Heart left ventricle (tissue), 16 donors: ENCODE measurements at places on chromosomes 3 and 15. TPM values are rescaled to one million over a fixed set of nuclear protein-coding genes. Genes with fewer than 3 reads are reported as not detected.

ROPN1B gene
- 8.1 TPM for polyA plus RNA-seq

EPHA6 gene
- not detected for polyA plus RNA-seq

ASB14 gene
- polyA plus RNA-seq, result 3.6 TPM

TMIE gene
- 0.46 TPM for polyA plus RNA-seq

SV2B gene
- 0.42 TPM for polyA plus RNA-seq

DNA sequence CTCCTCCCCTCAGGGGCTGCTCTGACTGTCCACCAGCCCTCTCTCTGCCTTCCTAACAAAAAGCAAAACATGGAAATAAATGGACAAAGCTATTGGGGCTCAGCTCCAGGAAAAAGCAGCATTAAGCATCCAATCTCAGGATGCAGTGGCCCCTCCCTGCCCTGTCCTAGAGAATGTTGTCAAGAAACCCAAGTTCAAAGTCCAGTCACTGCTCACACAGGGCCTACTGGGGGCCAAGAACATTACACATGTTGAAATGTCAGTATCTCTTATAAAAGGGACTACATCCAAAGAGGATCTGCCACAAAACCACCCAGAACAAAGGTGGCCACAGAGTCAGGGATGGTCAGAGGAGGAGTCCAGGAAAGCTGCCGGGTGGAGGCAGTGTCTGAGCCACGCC, 7.6 kb upstream of the GRIP2 start:
- no peak for DNase-seq

DNA sequence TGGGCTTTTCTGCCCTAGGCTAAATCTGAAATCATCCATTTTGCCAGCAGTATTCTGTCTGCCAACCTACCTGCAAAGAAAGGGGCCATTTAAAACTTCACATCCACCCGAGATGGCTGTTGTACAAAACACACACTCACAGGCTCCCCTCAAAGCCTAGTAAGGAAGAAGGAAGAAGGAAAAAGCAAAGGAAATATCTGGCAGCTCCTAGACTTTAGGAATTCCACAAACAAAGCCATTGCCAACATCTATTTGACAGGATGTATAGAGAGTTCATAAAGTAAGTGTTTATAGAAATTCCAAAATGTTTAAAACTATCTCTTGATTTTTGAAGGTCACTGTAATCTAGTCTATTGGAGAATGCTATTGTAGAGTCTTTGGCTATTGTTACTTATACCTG, 91.9 kb upstream of the THBS1 start:
- no peak for DNase-seq

GRCh38 chr3:22922317-22922716, 280.8 kb upstream of the UBE2E2 start:
- no peak for DNase-seq
